CD4-positive, alpha-beta T cell (primary cell): ENCODE measurements at places on chromosomes 3 and 15. TPM values are rescaled to one million over a fixed set of nuclear protein-coding genes. Genes with fewer than 3 reads are reported as not detected.

The FSIP1 gene
- total RNA-seq: 0.22 TPM

DNA sequence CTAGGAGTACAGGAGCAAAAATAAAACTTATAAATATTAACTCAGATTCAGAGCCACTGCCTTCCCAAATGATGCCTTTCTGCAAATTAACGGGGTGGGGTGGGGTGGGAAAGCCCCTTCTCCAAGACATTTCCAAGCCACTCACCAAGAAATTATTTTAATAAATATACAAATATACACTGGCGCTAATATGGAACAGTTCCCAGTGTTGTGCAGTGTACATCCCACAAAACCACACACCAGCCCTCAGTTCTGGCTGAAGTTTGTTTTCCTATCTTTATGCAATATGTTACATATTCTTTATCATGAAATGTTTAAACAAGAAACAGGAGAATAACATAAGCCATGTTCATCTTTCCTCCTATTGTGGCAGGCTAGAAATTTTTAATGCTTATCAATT is 53.0 kb upstream of the GYG1 start:
- H3K36me3 ChIP-seq: no peaks in the 10 kb centered on the region
- H3K4me1 ChIP-seq: no peaks in the 10 kb centered on the region
- no peaks in the 10 kb centered on the region for H3K27me3 ChIP-seq
- H3K4me3 ChIP-seq: no peak overlapping the region
- H3K27ac ChIP-seq: no peak overlapping the region
- no peak for DNase-seq

- H3K4me3 ChIP-seq: no peak overlapping the region
- no peaks in the 10 kb centered on the region for H3K27me3 ChIP-seq
- no peaks in the 10 kb centered on the region for H3K4me1 ChIP-seq
- H3K27ac ChIP-seq: no peak overlapping the region
Measured at GRCh38 chr3:99499235-99500158, 138.9 kb upstream of the COL8A1 start.

DNA sequence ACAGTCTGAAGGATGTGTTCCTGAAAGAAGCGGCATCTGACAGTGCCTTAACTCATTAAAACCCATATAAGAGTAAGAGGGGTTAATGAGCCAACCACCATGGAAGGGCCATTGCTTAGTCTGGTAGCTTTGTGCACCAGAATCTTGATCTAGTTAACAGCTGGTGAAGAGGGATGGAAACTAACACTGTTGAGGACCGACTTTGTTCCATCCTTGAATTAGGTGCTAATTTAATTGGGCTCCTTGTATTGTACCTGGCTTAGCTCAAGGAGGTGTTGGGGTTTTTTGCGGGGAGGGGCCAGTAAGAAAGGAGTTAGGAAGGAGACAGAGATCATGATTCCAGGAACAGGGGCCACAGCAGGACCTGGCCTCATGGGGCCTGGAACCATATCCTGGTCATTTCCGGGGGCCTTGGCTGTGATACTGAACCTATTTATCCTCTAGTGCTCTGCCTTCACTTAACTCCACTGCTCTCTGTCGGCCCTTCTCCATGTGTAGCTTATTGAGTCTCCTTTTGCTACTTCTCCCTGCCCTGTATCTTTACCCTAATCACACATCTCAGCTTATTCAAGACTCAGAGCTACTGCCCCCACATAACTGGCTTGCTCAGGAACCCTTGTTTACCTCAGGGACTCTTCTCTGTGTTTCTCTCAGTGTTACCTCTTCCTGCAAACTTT is 93.0 kb downstream of the RPL22L1 start:
- DNase-seq: no peak
- H3K27me3 ChIP-seq: peaks cover 2% of the 10 kb centered on the region
- H3K4me3 ChIP-seq: no peak overlapping the region

GRCh38 chr15:72771329-72771725 is 12.2 kb downstream of the ADPGK start:
- H3K4me3 ChIP-seq: no peak overlapping the region
- H3K4me1 ChIP-seq: no peaks in the 10 kb centered on the region
- no peaks in the 10 kb centered on the region for H3K27me3 ChIP-seq
- peaks cover 90% of the 10 kb centered on the region for H3K36me3 ChIP-seq

The SEMA3G gene
- total RNA-seq: 0.34 TPM

- H3K4me1 ChIP-seq: peaks cover 23% of the 10 kb centered on the region
- peak overlapping the region; percentile 75 for H3K4me3 ChIP-seq
- H3K27me3 ChIP-seq: no peaks in the 10 kb centered on the region
- DNase-seq: no peak
- no peaks in the 10 kb centered on the region for H3K36me3 ChIP-seq
Measured at GRCh38 chr15:78507831-78508160, 419 bp downstream of the HYKK start.

DNA sequence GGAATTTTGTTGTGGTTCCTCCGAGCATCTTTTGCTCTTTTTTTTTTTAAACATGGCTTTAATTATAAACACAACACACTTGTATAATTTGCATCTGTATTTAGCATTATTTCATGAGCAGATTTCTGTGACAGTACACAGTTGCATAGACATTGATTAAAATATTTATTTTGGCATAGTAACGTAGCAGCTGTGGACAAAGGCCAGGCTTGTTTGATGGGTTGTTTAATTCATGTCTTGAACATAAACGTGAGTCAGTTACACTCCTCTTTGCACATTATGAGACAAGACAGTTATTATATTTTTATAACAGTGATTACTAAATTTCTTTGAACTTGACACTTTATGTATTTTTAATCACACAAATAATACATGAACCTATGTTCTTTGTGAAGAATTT is 182.5 kb downstream of the CACNA2D3 start:
- no peak for DNase-seq
- H3K36me3 ChIP-seq: no peaks in the 10 kb centered on the region
- H3K27ac ChIP-seq: no peak overlapping the region
- no peaks in the 10 kb centered on the region for H3K27me3 ChIP-seq
- no peak overlapping the region for H3K4me3 ChIP-seq

The RAB7A gene
- total RNA-seq: 121 TPM

DNA sequence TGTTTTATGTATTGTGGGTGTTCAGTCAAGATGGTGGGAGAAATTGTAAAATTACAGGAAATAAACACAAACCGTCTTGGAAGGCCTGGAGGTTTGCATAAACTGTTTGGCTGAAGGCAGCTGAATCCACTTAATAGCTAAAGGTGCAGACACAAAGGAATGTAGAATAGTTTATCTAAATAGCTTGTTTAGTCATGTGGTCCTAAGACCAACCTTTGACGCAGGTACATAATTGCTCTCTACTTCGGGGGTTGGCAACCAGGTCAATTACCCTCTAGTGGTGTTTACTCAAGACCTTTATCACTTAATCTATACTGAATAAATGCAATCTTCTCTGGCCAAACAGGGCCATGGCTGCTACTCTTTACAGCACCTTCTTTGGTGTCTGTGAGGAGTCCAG is 502.8 kb downstream of the IGSF11 start:
- no peak overlapping the region for H3K4me3 ChIP-seq
- no peaks in the 10 kb centered on the region for H3K4me1 ChIP-seq
- H3K27ac ChIP-seq: no peak overlapping the region
- H3K36me3 ChIP-seq: no peaks in the 10 kb centered on the region

DNA sequence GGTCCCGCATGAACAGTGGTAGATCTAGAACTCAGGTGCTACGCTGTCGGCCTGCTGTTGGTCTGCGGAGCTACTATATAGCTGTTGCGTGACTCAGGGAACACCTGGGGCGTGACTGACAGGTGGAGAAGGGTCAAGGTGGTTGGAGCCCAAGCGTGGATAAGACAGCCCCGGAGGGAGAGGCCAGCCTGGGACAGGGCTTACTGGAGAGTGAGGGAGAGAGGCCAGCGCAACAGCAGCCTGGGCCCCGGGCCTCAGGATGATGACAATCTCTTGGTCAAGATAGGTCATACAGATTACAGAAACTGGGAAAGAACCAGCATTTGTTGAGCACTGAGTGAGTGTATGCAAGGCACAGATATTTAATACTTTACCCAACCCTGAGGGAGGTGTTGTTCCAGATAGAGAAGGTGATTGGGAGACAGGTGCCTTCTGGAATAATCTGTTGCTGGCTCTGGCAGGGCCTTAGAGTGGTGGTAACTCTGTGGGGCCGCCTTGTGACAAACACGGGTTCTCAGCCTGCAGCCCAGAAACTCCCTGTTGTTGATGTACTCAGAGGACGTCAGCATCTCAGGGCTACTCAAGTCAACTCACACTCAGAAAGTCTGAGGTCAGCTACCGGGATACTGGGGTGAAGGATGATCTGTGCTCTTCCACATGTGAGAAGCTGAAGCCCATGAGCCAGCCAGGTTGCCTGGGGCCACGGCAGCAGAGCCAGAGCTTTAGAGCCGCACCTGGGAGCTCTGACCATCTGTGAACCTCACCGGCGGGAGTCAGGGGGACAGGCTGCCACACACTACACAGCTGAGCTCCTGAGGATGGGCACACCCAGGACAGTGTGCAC is 265.4 kb upstream of the HES1 start:
- no peak for DNase-seq
- no peak overlapping the region for H3K4me3 ChIP-seq
- H3K36me3 ChIP-seq: no peaks in the 10 kb centered on the region
- H3K4me1 ChIP-seq: peaks cover 6% of the 10 kb centered on the region

DNA sequence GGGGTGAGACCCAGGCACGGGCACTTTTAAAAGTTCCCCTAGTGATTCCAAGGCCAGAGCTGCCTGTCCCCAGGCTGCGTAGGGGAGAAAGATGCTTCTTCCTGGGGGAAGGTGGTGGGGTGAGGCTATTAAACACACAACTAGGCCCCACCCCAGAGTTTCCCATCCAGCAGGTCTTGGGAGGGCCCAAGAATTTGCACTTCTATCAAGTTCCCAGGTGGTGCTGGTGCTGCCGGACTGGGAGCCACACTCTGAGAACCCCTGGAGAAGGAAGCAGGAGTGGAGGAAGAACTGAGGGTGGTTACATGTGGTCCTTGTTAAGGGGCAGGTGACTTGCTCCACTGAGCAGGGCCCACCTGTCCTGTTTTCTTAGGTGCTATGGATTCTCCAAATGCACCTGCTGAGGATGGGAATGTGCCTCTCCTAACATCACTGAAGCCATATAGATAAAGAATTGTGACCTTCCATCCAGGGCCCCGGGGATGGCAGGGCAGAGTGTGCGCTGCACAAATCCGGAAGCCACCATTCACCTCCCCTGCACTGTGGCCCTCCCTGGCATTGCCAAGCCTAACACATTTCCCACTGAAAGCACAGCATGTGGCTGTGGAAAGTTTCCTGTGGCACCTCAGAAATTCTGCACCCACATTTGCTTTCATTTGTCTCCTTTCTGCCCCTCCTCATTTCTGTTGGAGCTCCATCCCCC is 111.5 kb upstream of the MEF2A start:
- no peak for DNase-seq
- H3K36me3 ChIP-seq: no peaks in the 10 kb centered on the region
- H3K4me3 ChIP-seq: no peak overlapping the region
- H3K27me3 ChIP-seq: no peaks in the 10 kb centered on the region

- H3K4me3 ChIP-seq: no peak overlapping the region
- peaks cover 26% of the 10 kb centered on the region for H3K27me3 ChIP-seq
- H3K36me3 ChIP-seq: no peaks in the 10 kb centered on the region
- no peaks in the 10 kb centered on the region for H3K4me1 ChIP-seq
- no peak for DNase-seq
Measured at GRCh38 chr15:68449389-68449788, 17.4 kb upstream of the ITGA11 start.

The ADAMTS17 gene
- total RNA-seq: 13.2 TPM

GRCh38 chr15:66739287-66739686 is 37.3 kb downstream of the SMAD6 start:
- no peaks in the 10 kb centered on the region for H3K4me1 ChIP-seq
- no peak for DNase-seq
- H3K27me3 ChIP-seq: peaks cover 2% of the 10 kb centered on the region
- H3K27ac ChIP-seq: no peak overlapping the region
- no peak overlapping the region for H3K4me3 ChIP-seq

DNA sequence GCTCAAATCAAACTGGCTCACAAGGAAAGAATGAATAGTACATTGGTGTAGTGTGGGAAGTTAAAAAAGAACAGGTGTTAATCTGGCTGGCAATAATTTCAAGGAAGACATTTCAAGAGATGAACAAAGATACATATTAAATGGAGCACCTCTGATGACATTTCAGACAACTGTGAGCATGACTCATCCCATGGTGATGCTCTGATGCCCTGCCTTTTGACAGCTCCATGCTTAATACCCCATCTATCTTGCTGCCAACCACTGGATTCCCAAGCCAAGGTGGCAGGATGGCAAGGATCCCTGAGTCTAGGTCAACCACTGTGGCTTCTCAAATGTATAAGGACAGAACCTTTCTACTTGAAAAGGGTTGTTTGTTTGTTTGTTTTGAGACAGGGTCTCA is 29.3 kb downstream of the LRRC2 start:
- H3K36me3 ChIP-seq: no peaks in the 10 kb centered on the region
- no peaks in the 10 kb centered on the region for H3K27me3 ChIP-seq

DNA sequence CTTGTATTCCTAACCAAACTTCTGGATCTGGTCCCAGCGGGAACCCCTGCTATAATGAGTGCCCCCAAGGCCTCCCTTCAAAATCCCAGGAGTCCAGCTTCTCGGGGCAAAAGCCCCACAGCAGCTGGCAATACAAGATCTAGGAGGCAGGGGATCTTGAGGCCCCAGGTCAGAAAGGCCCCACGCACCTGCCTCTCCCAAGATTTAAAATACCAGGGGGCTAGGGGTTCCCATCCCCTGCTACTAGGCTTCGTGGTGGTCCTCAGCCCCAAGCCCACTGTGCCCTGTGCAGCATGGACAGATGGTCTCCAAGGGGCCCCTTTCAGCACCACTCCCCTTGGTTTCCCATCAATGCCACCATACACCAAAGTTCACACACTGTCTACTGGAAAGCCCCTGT is 15.8 kb upstream of the CYP11A1 start:
- H3K36me3 ChIP-seq: no peaks in the 10 kb centered on the region
- no peaks in the 10 kb centered on the region for H3K27me3 ChIP-seq
- H3K4me3 ChIP-seq: no peak overlapping the region
- H3K27ac ChIP-seq: no peak overlapping the region

The CLRN1 gene
- total RNA-seq: not detected

DNA sequence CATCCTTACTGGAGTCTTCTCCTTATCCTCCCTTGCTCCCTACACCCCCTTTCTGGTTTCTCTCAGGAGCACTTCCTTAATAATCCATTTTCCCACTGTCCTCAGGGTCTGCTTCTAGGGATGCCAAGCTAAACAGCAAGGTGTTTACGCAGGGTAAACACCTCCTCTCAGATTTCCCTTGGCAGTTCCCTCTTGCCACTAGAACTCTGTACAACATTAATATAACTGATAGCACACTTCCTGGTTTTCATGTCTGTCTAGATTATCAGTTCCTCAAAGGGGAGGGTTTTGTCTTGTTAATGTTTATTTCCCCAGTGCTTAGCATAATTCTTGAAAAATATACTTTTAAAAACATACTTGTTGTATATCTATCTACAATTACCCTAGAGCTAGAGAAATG is 118.0 kb upstream of the SLC24A5 start:
- no peaks in the 10 kb centered on the region for H3K36me3 ChIP-seq
- H3K27me3 ChIP-seq: no peaks in the 10 kb centered on the region
- DNase-seq: no peak
- no peak overlapping the region for H3K27ac ChIP-seq
- H3K4me3 ChIP-seq: no peak overlapping the region

The SERPINI2 gene
- not detected for total RNA-seq
